NAMALWA (cell line): ENCODE measurements at places on chromosomes 3 and 15.
A peak's percentile ranks its signal among the peaks of the same experiment; 100 is the strongest.

DNA sequence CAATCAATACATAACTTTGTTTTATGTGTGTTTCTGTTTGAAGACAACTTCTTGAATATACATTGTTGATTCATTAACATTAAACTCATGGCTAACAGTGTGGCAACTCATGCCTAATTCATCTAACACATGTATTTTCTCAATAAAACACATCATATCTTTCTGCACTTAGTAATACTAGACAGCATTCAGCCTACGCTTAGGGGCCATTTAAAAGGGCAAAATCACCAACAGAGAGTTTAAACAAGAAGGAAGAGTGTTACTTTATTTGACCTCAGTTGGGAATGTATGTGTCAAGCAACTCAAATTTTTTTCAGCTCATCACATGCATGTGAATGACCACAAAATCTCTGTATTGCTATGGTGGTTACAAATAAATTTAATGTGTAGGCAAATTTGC, 128.8 kb upstream of the AADACL2 start:
- no peak for DNase-seq

DNA sequence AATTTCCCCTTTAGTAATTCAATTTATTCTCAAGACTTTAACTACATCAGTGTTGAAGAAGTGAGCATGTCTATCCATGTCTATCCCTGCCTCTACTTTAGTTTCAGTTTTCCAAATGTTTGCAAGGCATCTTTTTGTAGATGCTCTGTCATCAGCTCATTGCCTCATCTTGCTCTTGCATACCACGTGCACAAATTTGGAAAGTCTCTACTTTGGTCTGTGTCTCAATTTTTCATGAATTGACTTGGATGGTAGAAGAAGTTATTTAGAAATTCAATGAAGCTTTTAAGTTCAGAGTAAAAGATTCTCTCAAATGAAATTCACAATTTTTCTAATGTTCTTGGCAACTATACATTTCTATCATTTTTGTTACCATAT, 55.3 kb downstream of the CLDN1 start:
- DNase-seq: no peak

DNA sequence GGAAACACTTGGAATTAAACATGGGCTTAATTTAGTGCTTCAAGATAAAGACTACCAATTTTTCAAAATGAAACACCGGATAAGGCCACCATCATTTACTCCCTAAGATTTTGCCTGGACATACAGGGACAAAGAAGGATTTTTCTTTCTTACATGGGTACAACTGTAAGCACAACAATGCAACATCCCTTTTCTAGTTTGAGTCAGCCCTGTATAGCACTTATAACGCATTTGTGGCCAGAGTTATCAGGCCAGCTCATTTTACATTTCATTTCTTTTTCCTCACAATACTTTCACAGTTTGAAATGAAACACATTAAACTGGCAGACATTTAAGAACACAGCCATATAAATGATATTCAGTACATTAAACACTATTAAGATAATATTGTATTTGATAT, 9.8 kb upstream of the SUCNR1 start:
- DNase-seq: no peak

GRCh38 chr15:95910643-95911212, 419.8 kb upstream of the NR2F2 start:
- no peak for DNase-seq

DNA sequence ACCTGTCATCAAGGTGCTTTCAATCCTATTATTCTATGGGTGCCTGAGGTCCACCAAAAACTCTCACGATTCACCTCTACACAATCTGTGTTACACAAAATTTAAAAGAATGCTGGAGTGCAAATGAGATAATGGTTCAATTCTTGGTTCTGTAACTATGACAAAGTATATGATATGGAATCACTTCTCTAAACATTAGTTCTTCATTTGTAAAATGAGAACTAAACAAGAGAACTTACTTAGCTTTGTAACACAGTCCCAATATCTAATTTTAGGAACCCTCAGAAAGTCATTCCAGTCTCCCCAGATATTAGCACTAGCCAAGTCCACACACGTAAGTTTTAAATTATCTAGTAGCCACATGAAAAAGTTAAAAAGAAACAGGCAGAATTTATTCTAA, 111.5 kb downstream of the TBL1XR1 start:
- no peak for DNase-seq

GRCh38 chr15:90221246-90221900, 12.4 kb downstream of the CIB1 start:
- DNase-seq: peak; percentile 57

- peak; percentile 54 for DNase-seq
These were observed 589 bp downstream of the HERC1 start for GRCh38 chr15:63833021-63833696.

DNA sequence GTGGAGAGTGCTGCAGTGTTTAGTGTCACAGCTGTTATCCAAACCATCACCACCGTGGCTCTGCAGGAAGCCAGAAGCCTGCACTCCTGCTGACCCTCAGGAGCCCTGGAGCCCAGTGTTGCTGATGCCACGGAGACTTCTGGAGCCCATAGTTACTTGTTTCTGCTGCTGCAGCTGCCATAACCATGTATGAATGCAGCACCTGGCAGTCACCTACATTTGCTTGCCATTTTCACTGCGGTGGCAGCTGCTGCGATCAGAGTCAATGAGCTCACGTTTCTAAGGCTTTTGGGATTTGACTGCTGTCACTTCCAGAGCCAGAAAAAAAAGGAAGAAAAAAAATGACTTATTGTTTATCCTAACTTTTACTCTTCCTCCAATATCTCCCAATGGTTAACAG, 299.2 kb upstream of the THRB start:
- DNase-seq: no peak
